ENCODE measurements at places on chromosomes 13 and 19. TPM values are rescaled to one million over a fixed set of nuclear protein-coding genes. Genes with fewer than 3 reads are reported as not detected.

NUP58 gene
- 15.3 TPM for polyA plus RNA-seq

SLC25A30 gene
- polyA plus RNA-seq: 9.0 TPM

B3GNT8 gene
- 4.5 TPM for polyA plus RNA-seq

NTF4 gene
- polyA plus RNA-seq: 4.1 TPM

VAV1 gene
- 3.0 TPM for polyA plus RNA-seq

SNRNP70 gene
- polyA plus RNA-seq: 191 TPM

MISP gene
- polyA plus RNA-seq: 0.91 TPM

PGLYRP2 gene
- 0.08 TPM for polyA plus RNA-seq

PRSS57 gene
- polyA plus RNA-seq: not detected

ZNF544 gene
- polyA plus RNA-seq: 23.6 TPM

ZNF491 gene
- polyA plus RNA-seq: 1.6 TPM

ERFL gene
- 0.19 TPM for polyA plus RNA-seq

SIGLEC8 gene
- polyA plus RNA-seq: 0.61 TPM

LYPD3 gene
- 7.7 TPM for polyA plus RNA-seq

CYP2A13 gene
- 0.05 TPM for polyA plus RNA-seq

KIR2DL1 gene
- 0.06 TPM for polyA plus RNA-seq

ADGRE3 gene
- not detected for polyA plus RNA-seq

DIRAS1 gene
- 13.3 TPM for polyA plus RNA-seq

SLC25A41 gene
- polyA plus RNA-seq: 1.0 TPM

NCAN gene
- not detected for polyA plus RNA-seq

TMEM150B gene
- polyA plus RNA-seq: 1.7 TPM

NLRP4 gene
- polyA plus RNA-seq: not detected

- DNase-seq: no peak
These were observed 30.0 kb downstream of the MPHOSPH8 start for GRCh38 chr13:19663416-19663979.

DNA sequence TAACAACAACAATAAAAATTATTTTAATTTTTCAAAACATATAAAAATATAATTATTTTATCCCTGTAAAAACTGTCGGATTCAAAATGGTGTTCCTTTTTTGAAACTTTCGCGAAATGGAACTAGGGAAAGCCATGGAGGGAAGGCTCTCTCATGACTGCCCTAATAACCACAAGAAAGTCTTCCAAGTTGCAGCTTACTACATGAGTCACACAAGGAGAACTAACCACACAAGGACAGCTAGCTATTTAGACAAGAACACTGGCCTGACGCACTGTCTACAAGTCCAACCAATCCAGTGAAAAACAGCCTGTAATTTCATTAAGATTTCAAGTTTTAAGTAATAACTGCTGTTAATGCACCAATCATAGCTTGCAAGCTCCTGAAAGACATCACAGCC is 319.2 kb upstream of the PCDH9 start:
- DNase-seq: no peak

GRCh38 chr19:12485571-12485970 is 955 bp upstream of the ZNF709 start:
- DNase-seq: no peak

DNA sequence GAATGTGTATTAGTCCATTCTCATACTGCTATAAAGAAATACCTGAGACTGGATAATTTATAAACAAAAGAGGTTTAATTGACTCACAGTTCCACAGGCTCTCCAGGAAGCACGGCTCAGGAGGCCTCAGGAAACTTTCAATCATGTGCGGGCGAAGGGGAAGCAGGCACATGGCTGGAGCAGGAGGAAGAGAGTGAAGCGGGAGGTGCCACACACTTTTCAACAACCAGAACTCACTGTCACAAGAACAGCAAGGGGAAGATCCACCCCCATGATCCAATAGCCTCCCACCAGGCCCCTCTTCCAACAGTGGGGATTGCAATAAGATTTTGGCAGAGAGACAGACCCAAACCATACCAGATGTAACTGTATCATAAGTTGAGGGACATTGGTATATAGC is 72.7 kb downstream of the IRS2 start:
- DNase-seq: no peak

DNA sequence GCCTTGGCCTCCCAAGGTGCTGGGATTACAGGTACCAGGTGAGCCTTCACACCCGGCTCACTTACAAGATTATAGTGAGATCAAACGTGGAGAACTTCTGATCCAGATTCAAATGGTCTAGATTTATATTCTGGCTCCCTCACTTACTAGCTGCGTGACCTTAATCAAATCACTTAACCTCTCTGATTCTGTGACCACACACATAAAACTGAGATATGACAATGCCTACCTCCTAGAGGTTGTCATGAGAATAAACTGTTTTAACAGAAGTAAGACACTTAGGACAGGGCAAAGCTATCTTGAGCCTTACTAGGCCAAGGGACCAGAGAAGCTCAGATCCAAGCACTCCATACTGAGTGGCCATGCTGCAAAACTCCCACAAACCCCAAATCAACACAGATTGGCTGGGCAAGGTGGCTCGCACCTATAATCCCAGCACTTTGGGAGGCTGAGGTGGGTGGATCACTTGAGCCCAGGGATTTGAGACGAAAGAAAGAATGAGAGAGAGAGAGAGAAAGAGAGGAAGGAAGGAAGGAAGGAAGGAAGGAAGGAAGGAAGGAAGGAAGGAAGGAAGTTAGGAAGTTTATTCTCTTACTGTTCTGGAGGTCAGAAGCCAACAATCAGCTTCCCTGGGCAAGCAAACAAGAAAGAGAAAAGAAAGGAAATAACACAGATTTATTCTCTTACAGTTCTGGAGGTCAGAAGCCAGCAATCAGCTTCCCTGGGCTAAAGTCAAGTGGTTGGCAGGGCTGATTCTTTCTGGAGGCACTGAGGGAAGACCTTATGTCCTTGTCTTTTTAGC is 46.1 kb upstream of the MAP3K10 start:
- DNase-seq: no peak

- DNase-seq: no peak
These were observed 69.4 kb downstream of the PSPC1 start for GRCh38 chr13:19713186-19713965.

- DNase-seq: no peak
These were observed 39.2 kb downstream of the STK24 start for GRCh38 chr13:98537740-98538139.

GRCh38 chr13:94917824-94918223 is 205.5 kb upstream of the SOX21 start:
- DNase-seq: no peak

GRCh38 chr13:99974939-99975561 is 3.5 kb upstream of the ZIC5 start:
- DNase-seq: no peak

DNA sequence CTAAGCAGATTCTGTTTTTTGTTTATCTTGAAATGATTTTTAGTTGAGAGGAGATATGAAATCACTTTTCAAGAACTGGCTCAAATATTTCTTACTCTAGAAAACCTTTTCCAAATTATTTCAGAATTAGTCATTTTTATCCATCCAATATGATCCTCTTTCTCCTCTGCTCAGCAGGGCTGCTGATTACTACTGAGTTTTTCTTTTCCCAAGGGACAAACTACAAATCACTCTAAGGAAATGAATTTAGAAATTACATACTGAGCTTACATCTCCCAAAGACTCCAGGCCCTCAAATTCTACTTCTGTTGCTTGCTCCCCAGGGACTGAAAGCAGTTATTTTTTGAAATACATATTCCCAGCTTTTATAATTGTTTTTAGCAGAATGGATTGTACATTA is 87.4 kb upstream of the UFM1 start:
- DNase-seq: no peak

- no peak for DNase-seq
These were observed 7.3 kb downstream of the ANGPTL4 start for GRCh38 chr19:8371011-8371804.

DNA sequence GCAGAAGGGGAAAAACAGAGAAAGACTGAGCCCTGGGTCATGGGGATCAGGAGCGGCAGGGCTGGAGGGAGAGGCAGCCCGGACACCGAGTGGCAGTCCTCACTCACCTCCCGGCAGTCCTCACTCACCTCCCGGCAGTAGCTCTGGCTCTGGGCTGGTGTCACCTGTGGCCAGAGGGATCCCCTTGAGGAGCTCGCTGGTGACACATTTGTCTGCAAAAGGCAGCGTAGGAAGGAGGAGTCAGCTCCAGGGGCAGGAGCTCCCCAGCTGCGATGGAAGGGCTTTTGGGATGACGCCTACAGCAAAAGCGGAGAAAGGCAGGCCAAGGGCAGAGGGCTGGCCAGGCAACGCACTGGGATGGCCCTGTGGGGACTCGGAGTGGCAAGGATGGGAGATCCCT is 739 bp downstream of the EIF3G start:
- DNase-seq: no peak

DNA sequence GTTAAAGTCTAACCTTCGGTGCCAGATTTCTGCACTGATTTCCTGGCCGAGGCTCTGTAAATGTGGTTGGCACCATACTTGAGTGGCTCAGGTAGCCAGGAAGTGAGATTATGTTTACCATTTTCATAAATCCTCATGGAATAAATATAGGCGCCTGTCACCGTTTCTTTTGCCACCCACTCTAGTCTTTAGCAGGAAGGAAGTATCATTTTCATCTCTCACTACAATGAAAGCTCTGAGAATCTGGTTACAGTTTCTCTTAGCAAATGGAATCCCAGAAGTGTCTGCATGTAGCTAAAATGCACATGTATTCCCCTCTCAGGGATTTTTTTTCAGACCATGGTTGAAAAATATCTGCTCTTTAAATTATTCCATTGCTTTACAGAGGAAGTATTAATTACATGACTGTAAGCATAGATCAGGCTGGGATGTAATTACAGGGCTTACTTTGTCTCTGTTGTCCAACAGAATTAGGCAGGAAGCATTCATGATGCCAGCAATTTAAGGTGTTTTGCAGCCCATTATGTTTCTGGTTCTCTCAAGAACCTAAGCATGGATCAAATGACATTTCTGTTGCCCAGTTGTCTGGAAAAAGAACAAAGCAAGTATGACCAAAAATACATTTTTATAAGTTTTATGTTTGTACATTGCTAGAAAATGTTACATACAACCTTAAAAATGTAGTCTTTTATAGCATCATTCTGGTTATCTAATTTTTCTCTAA is 221.7 kb upstream of the SPRY2 start:
- DNase-seq: no peak

GRCh38 chr19:4687396-4687795 is 17.3 kb upstream of the MYDGF start:
- no peak for DNase-seq

- DNase-seq: no peak
These were observed 14.3 kb upstream of the F7 start for GRCh38 chr13:113091211-113091771.

DNA sequence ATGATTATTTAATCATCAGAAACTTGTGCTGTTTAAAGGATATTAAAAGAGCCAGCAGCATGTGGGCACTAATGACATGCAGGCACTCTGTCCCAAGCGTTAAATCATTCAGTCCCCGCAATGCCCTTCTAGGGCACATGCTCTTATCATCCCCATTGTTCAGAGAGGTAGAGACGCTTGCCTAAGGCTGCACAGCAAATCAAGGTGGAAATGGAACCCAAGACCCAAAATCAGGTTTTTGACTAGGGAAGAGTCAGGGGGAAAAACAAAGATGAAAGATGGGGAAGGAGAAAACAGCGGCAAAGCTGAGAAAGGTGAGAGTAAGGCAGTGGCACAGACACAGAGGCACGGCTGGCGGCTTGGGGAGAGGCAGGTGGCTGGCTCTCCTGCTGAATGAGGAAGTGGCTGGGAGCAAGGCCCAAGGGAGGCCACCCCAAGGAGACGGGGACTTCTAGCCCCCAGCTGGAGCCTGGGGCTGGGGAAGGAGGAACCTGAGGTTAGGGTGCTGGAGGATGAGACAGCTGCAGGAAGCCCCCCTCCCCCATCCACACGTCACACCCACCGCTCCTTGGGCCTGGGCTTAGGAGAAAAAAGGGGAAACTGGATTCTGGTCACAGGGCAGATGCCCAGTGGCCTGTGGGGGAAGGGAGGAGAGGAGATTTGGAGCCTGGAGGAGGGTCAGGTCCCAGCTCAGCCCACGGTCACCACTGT is 1.0 kb upstream of the TYROBP start:
- no peak for DNase-seq

DNA sequence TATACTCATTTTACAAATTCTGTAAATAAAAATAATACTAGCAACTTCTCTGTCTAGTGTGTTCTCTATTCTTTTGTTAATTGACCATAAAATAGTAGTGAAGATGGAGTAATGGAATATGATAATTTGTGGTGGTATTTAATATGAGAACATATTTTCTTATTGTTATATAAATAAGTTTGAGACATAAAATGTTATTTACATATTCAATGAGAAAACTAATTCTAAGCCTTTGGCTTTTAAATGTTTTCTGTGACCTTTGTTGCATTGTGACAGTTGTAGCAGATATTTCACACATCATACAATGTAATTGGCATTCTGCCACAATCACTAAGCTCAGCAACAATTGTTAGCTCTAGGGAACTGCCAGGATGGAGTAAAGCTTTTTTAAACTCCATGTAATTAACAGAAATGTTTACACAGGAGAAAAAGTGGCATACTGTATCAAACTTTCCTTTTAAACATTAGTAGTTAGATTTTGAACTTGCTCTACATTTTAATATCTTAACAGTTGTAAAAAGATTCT is 562.1 kb upstream of the PCDH9 start:
- no peak for DNase-seq

- no peak for DNase-seq
These were observed 47.4 kb downstream of the TNFRSF19 start for GRCh38 chr13:23617551-23618024.

DNA sequence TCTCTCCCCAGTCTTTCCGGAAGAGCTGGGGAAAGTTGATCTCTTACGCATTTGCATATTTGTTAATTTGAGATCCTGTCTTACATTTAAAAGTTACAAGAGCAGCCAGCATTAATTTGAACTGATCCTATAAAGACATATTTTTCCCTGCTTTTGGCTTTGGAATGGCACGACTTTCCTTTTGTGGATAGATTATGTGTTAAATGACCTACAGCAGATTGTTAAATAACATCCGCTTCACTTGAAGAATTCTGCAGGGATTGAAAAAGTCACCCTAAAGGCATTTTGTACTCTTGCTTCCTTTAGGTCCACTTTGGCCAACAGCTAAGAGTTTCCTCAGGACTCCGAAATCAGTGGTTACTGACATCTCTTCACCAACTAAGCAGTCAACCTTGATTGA is 334.0 kb downstream of the TBC1D4 start:
- DNase-seq: no peak

DNA sequence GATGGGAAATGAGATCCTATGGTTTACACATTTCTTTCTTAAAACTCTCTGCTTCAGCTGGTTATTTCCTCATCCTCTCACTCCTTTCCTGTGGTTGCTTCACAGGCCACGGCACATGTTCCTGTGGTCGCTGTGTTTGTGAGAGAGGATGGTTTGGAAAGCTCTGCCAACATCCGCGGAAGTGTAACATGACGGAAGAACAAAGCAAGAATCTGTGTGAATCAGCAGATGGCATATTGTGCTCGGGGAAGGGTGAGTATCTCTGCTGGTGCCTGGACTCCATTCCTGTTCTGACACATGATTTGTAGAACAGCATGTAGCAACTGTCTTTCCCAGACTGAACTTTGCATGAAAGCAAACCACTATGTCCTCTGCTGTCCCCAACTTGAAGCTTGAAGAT is 254.2 kb downstream of the ITGBL1 start:
- DNase-seq: no peak

- no peak for DNase-seq
These were observed 27.8 kb downstream of the PIN1 start for GRCh38 chr19:9862938-9863337.

- no peak for DNase-seq
These were observed 28.6 kb downstream of the PAK4 start for GRCh38 chr19:39154100-39154628.

- DNase-seq: no peak
These were observed 3.2 kb downstream of the CCDC122 start for GRCh38 chr13:43876366-43876765.

All from urinary bladder (tissue), 4 donors.